Stimulated activated CD4-positive, alpha-beta T cell treated with anti-CD3 and anti-CD28 coated beads, Interleukin-4, amount 100 ng/mL, for 4 hours (primary cell): ENCODE measurements at places on chromosomes 7 and 10.

DNA sequence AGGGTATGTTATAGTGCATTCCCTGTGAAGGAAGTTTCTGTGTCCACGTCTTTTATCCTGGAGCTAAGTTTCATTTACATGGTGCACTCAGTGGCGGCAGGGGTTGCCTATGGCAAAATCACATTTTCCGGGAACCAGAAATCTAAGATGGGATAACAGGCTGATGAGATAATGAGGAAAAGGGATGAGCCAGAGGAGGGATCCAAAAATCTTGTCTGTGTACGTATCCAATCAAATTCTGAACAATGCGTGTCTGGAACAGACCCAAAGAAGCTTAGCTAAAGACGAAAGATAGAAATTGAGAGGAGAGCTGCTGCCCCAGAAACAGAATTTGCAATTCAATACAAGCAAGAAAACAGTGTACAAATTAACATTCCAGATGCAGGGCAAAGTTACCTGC is 16.1 kb downstream of the LANCL2 start:
- DNase-seq: no peak

GRCh38 chr7:131897016-131897789 is 340.8 kb upstream of the PODXL start:
- DNase-seq: no peak

DNA sequence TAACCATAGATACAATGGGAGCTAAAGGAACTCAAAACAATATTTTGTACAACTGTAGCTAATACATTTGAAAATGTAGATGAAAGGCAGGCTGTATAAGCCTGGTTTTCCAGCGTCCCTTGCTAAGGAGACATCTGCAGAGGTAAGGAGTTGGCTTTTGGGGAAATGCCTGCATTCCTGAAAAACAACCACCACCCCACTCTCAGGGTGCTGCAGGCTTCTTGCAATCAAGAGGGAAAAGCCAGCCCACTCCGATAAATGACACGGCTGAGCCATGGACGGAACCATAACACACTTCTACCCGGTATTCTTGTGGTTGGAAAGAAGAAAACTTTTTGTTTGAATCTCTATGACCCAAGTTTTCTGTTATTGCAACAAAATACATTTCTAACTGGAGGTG is 200.3 kb downstream of the TEX36 start:
- no peak for DNase-seq

DNA sequence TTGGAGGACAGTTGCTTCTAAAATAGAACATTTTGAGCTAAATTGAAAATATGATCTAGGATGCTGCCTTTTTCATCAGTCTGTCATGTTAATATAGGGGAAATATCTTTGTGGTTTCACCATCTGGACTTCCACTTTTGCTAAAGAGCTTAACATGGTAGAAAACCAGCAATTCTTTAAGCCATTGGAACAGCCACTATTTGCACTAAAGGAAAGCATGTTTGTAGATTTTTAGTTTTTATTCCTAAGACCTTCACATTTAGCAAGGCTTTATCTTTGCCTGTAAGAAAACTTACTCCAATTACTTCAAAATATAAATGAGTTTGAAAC is 291.0 kb downstream of the RNLS start:
- no peak for DNase-seq

DNA sequence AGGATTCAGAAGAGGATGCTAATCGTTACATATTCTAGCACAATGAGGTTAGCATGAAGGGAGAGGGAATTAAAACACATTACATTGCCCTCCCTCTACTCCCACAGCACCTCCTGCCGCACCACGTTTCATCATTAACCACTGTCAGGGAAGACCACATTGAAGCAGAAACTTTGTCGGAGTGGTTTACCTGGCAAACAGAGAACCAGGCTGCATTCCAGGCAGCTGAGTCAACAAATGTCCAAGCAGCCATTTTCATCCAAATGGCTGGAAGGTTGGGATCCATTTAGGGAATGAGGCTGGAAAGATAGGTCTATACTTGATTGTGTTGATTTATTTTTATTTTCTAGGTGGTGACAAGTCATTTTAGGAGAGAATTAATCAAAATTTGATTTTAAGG is 273.6 kb downstream of the DYNC1I1 start:
- DNase-seq: no peak

- no peak for DNase-seq
Measured at GRCh38 chr7:114554781-114555537, 140.3 kb downstream of the FOXP2 start.

- no peak for DNase-seq
Measured at GRCh38 chr10:114395366-114396022, 8.8 kb downstream of the AFAP1L2 start.

DNA sequence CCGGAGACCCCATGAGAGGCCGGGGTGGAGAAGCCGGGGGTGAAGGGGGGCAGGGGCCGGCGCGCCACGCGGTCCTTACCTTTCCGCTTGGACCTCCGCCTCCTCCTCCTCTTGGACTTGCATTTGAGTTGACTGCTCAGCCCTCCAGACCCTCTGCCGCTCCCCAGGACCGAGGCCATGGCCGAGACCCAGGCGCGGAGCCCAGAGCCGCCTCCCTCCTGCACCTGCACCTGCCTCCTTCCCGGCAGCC is 428 bp downstream of the ADARB2 start:
- DNase-seq: no peak

- no peak for DNase-seq
Measured at GRCh38 chr10:69337296-69338132, 59.2 kb downstream of the HK1 start.

DNA sequence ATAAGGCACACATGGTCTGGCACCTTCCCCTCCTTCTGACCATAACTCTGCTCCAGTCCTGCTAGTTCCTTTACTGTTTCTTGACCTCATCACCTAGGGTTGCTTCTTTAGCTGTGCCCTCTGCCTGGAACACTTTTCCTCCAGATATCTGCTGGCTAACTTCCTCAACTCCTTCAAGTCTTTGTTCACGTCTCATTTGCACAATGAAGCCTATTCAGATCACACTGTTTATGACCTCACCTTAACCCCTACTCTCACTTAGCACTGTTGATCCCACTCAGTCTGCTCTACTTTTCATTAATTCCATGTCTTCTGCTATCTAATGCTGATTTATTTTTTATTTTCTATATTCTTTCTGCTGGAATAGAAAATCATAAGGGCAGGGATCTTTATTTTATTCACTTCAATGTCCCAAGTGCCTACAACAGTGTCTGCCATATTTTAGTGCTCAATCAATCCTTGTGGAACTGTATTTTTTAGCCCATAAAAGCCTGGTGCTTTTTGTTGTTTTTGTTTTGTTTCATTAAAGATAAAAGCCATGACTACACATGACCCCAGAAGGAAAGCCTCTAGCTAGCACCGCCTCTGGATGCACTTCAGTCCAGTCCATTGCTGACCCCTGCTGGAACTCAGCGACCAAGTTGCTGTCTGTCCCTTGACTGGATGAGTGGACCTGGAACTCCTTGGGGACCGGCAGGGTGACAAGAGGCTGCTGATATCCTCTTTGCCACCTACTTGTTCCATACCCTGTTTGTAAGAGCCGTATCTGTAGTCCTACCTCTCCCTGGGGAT is 12.3 kb downstream of the KLF14 start:
- no peak for DNase-seq

- no peak for DNase-seq
Measured at GRCh38 chr7:41446606-41447449, 256.1 kb downstream of the INHBA start.

GRCh38 chr7:139382439-139382838 is 22.7 kb downstream of the LUC7L2 start:
- no peak for DNase-seq

- no peak for DNase-seq
Measured at GRCh38 chr10:45555795-45556194, 116.8 kb downstream of the ZFAND4 start.

DNA sequence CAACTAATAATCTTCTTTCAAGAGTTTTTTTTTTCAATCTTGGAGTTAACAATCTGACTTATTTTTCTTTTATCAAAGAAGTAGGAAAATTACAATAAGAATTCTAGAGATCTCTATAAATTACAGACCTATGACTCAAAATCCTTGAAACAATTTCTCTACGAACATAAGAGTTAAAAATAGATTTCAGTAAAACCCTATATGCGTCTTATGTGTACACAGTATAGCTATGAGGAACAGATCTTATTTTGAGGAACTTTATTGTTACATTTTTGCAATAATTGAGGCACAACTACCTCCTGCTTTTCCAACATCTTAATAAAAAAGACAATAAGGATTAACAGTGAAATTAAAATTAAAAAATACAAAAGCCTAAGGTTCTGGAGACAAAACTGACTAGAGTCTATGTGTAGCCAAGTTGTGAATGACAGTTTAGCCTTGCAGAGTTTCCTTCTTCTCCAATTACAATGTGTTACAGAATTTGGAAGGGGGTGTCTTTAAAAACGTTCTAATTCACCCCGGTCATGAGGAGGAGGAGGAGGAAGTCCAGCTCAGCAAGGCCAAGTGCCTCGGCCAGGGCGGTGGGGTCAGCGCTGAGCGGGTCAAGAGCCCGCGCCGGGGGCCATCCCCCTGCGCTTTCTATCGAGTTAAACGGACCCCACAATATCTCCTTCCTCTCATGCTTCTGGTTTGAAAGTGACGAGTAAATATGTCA is 40.5 kb downstream of the AMZ1 start:
- DNase-seq: no peak

GRCh38 chr10:55410415-55410885 is 609.4 kb upstream of the PCDH15 start:
- no peak for DNase-seq

DNA sequence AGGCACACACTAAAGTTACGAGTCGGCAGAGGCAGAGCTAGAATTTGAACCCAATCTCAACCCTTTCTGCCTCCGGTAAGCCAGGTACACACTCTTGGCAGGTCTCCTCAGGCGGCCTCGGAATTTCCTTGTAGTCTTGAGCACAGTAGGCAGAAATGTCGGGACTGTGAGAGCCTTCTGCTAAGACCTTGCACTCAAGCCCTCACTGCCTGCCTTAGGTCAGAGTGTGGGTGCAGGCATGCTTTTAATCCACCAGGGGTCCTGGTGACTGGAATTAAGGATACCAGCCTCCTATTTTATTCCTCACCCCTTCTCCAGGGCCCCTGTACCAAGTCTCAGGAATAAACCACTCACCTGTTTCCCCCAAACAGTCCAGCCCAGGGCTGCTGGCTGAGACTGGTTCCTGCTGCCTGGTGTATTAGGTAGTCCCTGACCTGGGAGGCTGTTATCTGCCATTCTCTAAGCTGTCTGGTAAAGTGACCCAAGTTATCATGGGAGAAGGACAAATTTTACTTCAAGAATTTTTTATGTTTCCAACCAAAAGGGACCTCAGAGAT is 855 bp downstream of the ATP6V1F start:
- peak; percentile 13 for DNase-seq
